Stimulated activated naive CD8-positive, alpha-beta T cell treated with anti-CD3 and anti-CD28 coated beads, Interleukin-15, Interleukin-2, amounts not matched to agents 100 U/mL and 50 U/mL, for 24 hours (primary cell): ENCODE measurements at places on chromosomes 3 and 15.

DNA sequence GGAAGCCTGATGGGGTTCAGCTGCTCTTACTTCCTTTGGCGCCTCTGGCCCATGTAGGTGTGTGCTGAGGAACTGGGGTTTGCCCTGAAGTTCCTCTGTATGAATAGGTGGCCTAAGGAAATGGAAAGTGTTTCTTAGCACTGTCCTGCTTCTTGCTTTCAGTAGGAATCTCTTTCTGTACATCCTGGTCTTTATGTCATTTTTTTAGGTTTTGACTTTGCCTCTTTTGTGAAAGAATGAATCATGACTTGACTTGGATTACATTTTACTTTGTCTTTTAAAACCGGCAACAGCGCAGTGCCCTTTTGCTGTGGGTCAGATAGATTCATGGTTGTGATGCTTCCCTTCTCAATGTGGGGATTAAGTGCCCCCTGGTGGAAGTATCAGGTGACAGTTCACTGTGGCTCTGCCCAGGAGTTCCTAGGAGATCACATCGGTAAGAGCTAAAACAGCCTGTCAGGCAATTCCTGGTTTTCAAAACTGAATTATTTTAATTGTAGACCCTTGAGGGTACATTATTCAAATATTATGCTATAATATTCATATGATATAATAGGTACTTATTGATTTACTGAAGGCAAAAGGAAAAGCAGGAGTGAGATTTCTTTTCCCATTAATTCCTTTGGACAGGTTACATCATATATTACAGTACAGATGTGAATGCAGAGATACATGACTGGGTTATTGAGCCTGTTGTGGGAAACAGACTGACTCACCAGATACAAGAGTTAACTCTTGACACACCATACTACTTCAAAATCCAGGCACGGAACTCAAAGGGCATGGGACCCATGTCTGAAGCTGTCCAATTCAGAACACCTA, 95.4 kb downstream of the HCN4 start:
- peak; percentile 49 for DNase-seq

- DNase-seq: peak; percentile 54
These were observed 12.3 kb downstream of the CPNE9 start for GRCh38 chr3:9715764-9716437.

- no peak for DNase-seq
These were observed 2.8 kb downstream of the MAP4 start for GRCh38 chr3:48013288-48013980.

DNA sequence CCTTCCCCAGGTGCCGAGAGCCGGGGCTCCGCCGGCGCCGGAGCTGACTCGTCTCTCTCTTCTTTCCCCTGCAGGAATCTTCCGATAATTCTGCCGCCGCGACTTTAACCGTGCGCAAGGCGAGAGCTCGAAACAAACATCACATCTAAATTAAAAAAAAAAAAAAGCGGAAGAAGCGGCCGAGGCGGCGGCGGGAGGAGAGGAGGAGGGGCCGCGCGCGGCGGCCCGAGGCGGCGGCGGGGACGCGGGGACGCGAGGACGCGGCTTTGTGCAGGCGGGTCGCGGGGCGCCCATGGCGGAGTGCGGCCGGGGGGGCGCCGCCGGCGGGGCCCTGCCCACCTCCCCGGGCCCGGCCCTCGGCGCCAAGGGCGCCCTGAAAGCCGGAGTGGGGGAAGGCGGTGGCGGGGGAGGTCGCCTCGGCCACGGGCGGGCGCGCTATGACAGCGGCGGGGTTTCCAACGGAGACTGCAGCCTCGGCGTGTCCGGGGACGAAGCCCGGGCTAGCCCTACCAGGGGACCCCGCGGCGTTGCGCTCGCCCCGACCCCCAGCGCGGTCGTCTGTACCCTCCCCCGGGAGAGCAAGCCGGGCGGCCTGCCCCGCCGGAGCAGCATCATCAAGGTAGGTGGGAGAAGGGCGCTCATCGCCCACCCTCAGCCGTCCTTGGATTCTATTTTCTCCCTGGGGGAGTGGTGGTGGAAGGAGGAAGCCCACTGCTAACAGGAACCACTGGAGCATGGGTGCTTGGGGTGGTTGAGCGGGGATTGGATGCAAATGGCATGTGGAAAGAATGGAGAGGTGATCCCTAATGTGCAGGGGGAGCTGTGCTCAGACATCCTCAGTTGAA, at the start of gene PLCL2:
Gene PLCL2, plus strand, starts transcription at position 208 of the 845 bp plus-strand sequence. Its CDS starts 85 bp downstream, at position 293.
- peak; percentile 69 for DNase-seq

DNA sequence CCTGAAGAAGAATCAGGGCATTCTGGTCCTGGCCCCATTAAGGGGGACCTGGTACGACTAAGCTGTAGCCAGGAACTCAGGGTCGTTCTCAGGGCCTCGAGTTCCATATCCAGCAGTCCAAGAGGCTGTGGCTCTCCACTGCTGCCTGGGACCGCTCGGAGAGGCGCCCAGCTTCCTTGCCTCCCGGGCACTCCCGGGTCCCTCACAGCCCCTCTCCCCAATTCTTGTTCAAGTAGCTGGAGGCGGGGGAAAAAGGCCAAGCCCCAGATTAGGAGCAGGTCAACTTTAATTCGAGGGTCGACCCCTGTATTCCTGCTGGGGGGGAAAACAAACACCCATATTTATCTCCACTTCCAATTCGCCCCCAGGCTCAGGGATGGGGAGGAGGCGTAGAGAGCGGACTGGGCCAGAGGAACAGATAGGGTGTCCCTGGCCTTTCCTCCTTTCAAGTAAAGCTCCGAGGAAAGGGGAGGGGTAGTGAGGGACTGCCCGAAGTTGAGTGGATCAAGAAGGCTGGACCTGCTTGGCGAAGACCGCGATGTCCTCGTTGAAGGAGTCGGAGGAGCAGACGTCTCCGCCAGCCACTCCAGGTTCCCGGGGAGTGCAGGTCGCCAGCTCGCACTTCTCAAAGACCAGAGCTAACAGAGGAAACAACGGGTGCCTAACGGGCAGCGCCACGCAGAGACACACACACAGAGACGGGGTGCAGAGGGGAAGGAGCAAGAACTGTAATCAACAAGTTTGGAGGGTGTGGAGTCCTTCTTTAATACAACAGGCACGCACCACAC, 4.4 kb downstream of the MEIS2 start:
- DNase-seq: no peak

- DNase-seq: no peak
These were observed 150.8 kb upstream of the KCNMB2 start for GRCh38 chr3:178385280-178385952.

DNA sequence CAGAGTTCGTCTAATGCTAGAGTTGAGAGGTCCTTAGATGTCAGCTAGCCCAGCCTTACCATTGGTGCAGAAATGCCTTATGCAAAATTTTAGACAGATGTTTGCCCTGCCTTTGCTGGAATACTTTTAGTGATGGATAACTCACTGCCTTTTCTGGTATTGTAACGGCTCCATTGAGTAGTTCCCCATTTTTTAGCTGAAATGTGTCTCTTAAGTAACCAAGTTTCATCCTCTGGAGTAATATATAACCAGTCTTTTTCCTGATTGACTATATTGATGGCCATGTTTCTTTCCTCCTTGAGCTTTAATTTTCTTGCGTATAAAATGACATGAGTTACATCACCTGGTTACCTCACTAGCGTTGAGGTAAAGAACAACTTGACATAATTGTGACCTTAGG, 45.0 kb downstream of the SNRK start:
- DNase-seq: no peak

- DNase-seq: no peak
These were observed 407.8 kb downstream of the SHQ1 start for GRCh38 chr3:72440491-72440890.
